ENCODE measurements at places on chromosomes 13 and 19.

GRCh38 chr13:23622985-23623384 lies 52.8 kb downstream of the TNFRSF19 start:
- DNase-seq = no peak

- no peak for DNase-seq
Measured at GRCh38 chr19:19651076-19651475, 7.6 kb upstream of the GMIP start.

DNA sequence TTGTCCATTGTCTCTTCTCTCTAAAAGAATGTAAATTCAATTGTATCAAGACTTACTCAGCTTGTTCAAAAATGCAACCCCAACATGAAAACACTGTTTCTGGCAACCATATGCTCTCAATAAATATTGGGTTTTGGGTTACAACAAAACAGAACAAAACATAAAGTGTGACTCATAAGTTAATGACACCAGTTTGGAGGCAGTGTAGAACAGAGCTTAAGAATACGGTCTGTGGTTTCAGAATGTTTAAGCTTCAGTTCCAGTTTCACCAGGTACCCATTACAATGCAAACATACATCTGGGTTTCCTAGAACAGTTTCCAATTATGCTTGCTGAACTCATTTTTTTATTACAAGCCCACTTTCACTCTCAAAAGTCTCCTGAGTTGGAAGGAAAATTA lies 285.8 kb upstream of the PCDH9 start:
- DNase-seq = no peak

DNA sequence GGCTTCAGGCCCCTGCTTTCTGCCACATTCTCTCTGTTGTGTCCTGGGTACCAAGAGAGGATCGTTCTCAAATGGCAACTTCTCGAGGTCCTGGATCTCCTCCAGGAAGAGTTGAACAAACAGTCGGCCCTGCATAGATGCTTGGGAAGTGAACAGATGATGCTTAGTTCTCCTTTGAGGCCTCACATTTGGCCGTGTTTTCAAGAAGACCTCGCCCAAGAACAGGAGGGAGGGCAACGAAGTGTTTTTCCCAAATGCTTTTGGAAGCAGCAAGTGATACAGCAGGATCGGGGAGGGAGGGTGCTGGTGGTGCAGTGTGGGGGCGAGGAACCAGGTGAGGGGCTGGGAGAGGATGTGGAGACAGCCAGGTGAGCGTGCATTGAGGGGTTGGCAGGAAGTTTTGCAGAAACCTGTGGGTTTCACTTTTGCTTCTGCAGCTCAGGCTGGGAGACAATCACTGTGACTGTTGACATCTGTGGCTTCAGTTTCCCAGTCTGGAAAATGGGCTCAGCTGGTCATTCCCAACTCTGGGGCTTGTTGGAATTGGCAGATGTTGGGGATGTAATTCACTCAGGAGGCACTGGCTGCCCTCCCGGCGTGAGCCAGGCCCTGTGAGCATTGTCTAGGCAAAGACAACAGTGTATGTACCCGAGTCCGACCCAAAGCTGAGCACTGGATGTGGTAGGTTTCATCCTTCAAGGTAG lies 21.6 kb downstream of the MAST3 start:
- no peak for DNase-seq

DNA sequence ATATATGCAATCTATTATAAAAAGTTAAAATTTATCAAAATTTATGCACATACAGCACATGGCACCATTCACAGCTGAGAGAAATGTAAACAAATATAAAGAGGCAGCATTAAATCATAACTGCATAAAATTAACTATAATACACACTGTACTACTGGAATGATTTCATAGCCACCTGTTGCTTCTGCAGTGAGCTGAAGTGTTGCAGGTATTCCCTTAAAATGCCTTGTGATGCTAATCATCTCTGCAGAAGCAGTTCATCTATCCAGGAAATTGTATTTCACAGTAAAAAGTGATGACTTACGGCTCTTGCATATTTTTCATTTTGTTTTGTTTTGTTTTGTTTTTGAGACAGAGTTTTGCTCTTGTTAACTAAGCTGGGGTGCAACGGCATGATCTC lies 82.1 kb downstream of the STOML3 start:
- no peak for DNase-seq

DNA sequence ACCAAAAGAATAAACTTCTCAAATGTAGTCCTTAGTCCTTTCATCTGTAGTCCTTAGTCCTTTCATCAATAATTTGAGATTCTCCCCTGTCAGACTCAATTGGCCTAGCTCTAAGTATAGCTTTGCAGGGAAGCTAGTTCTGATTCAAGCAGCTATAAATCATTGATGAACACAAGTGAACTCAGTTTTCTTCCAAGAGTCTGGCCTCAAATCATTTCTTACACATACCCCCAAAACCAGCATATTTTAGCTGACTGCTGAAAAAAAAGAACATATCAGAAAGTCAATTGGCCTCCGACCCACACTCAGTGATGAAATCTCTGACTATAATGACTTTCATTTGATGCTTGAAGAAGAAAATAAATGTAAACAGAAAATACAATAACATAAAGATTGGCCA lies 64.9 kb downstream of the TNFSF11 start:
- DNase-seq = no peak

- DNase-seq = no peak
Measured at GRCh38 chr19:33197591-33198000, 3.5 kb downstream of the LRP3 start.

DNA sequence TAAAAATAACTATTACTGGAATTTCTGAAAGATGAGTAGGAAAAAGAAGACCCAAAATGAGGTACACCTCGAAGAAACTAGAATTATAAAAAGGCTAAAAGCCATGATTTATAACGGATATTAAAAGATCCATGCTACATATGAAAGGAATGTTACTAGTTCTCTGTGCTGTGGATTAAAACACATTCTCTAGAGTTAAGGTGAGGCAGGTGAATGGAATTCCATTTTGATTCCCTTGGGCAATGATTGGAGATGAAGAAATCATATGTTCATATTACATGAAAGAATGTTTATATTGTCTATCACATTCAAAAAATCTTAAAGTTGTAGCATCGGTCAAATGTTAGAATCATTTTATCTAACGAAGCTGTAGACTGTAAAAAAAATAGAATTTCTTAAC lies 783.7 kb downstream of the PCDH9 start:
- DNase-seq = no peak

GRCh38 chr13:98664924-98665637 lies 87.4 kb downstream of the SLC15A1 start:
- DNase-seq = no peak

GRCh38 chr13:84812789-84813188 lies 930.5 kb upstream of the SLITRK1 start:
- no peak for DNase-seq

DNA sequence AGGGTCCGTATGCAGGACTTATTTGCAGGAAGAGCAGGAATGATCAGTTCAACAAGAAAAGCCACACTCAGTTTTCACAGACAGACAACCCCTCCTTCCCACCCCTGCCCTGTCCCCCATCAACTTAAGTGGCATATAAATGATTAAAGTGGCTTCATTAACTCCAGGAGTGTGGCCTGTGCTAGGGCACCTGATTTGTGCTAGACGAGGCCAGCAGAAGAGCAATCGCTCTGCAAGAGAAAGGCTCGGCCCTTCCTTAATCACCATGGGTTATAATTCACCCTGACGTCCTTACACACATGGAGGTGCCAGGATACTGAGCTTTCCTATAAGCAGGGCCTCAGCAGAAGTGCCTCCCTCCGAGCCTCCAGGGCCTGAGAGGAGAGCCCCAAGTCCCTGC lies 14.6 kb downstream of the C19orf12 start:
- DNase-seq = no peak

DNA sequence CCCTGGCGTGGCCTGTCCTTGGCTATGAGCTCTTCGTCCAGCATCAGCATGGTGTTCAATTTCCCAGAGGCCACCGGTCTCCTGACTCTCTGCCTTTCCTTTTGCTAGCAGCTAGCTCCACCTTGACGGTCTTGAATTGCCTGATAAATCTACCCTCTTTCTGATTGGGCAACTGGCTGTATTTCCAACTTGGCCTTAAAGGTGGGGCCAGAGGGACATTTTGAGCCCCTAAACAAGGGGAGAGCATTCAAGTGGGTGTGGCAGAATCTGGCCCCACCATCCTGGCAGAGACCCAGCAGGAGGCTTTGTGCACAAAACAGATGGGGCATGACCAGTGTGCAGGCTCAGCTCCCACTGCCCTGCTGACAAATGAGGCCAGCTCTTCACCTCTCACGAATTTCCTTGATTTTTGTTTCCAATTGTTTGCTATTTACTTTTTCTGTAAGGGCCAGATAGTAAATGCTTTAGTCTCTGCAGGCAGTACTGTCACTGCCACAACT lies 148.9 kb upstream of the VSTM2B start:
- DNase-seq = no peak

DNA sequence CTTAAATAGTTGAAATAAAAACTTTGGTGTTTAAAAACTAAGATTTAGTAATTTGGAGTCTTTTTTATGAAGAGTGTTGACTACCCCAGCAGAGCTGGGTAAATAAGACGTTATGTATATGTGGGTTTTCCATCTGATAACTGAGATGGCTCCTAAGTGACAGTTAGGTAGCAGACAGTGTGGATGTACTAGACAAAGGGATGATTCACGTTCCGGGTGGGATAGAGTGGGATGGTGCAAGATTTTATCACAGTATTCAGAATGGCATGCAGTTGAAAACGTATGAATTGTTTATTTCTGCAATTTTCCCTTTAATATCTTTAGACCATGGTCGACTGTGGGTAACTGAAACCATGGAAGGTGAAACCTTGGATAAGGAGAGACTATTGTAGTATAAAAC lies 50.4 kb downstream of the NAA16 start:
- DNase-seq = no peak

DNA sequence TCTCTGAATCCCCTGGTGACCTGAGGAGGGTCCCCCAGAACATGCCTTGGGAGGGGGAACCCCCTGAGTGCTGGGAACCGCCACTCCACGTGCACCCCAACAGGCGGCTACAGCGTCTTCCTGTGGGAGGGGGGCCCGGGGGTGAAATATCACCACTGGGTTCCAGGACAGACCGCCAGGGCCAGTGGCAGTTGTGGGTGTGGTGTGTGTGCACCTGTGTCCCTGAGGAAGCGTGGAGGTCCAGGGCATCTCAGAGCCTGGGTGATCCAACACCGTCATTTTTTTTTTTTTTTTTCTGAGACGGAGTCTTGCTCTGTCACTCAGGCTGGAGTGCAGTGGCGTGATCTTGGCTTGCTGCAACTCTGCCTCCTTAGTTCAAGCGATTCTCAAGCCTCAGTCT lies 4.2 kb downstream of the ADGRE5 start:
- no peak for DNase-seq

- no peak for DNase-seq
Measured at GRCh38 chr19:46859637-46860124, 1.1 kb upstream of the ARHGAP35 start.

GRCh38 chr13:28337166-28338005 lies 157.5 kb downstream of the FLT1 start:
- DNase-seq = no peak

GRCh38 chr13:65595916-65596315 lies 1634.2 kb downstream of the PCDH9 start:
- DNase-seq = no peak

DNA sequence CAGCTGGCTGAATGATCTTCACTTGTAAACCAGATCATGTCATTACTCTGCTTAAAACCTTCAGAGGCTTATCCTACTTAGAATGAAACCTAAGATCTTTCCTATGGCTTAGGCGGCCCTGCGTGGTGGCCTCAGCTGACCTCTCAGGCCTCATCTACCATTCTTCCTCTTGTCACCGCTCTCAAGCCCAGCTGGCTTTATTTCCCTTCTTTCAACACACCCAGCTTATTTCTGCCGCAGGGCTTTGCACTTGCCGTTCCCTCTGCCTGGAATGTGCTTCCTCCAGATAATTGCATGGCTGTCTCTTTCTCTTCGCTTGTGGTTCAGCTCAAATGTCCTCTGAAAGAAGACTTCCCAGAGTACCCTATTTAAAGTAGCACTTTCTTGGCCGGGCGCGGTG lies 3.6 kb upstream of the ASF1B start:
- no peak for DNase-seq

- DNase-seq = no peak
Measured at GRCh38 chr19:55474269-55475265, 1.9 kb upstream of the ZNF628 start.

GRCh38 chr13:61664801-61665705 lies 249.4 kb upstream of the PCDH20 start:
- no peak for DNase-seq

GRCh38 chr13:27296496-27296895 lies 25.9 kb downstream of the RASL11A start:
- DNase-seq = no peak

GRCh38 chr19:38838986-38839761 lies 7.6 kb upstream of the ECH1 start:
- DNase-seq = no peak

GRCh38 chr13:93480553-93481106 lies 254.0 kb downstream of the GPC6 start:
- DNase-seq = no peak

DNA sequence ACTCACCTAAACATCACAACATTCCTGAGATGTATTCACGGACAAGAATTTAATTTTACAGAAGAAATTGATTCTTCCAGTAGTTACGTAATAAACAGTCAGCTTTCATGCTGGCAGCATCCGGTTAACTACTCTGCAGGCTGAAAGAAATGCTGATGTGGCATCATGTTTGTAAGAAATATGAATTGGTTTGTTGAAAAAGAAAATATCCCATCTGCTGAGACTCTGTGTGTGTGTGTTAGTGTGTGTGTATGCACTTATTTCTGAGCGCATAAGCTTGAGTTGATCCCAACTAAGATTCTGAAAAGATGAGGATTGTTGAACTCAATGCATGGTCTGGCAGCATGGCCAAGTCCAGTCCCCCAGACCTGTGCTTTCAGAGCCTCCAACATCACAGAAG lies 74.3 kb upstream of the FAM216B start:
- no peak for DNase-seq

DNA sequence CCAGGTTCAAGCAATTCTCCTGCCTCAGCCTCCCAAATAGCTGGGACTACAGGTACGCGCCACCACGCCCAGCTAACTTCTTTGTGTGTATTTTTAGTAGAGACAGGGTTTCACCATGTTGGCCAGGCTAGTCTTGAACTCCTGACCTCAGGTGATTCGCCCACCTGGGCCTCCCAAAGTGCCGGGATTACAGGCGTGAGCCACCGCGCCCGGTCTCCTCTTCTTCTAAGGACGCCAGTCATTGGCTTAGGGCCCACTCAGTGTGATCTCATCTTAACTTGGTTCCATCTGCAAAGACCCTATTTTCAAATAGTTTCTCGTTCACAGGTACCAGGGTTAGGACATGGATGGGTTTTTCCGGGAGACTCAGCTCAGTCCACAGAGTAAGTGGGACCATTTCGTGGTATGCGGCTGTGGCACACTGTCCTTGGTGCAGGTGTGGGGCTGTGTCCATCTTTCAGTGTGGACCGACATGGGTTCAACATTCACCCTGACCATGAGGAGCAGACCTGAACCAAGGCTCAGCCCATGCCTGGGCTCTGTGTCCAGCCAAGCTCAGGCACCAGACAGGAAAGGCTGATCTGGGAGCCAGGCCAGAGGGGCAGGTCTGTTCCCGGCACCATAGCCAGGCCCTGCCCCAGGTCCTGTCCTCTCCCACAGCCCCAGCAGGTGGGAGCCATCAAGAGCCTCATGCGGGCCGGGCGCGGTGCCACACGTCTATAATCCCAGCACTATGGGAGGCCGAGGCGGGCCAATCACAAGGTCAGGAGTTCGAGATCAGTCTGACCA lies 2.8 kb upstream of the MKNK2 start:
- no peak for DNase-seq

Data from HEK293T (cell line).